ENCODE measurements at places on chromosomes 3 and 15.

GRCh38 chr3:22835041-22835440 lies 368.1 kb upstream of the UBE2E2 start:
- H3K4me1 ChIP-seq, result no peaks in the 10 kb centered on the region
- no peaks in the 10 kb centered on the region for H3K36me3 ChIP-seq
- no peaks in the 10 kb centered on the region for H3K27me3 ChIP-seq
- no peak for DNase-seq
- no peak overlapping the region for H3K27ac ChIP-seq

DNA sequence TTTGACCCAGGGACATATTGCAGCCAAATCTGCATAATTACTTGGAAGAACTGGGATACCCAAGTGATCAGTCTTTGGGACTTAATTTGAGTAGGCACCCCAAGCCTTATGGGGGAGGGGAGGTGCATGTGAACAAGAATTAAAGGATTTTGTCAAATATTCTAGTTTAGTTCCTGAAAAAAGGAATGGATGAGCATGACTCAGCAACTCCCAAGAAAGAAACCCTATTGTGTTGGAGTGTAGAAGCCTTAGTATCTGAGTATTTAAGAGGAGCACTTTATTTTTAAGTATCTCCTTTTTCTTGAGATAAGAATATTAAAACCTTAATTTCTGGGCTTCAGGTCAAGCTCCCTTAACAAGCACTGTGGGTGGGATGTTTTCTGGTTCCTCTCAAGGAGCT lies 222.4 kb downstream of the CD47 start:
- H3K27ac ChIP-seq, result no peak overlapping the region
- H3K4me1 ChIP-seq, result no peaks in the 10 kb centered on the region
- no peak overlapping the region for H3K4me3 ChIP-seq
- no peaks in the 10 kb centered on the region for H3K27me3 ChIP-seq
- no peaks in the 10 kb centered on the region for H3K36me3 ChIP-seq

- no peak overlapping the region for H3K27ac ChIP-seq
- H3K4me1 ChIP-seq, result no peaks in the 10 kb centered on the region
- DNase-seq, result no peak
- H3K27me3 ChIP-seq, result no peaks in the 10 kb centered on the region
- H3K4me3 ChIP-seq, result no peak overlapping the region
Observed at GRCh38 chr3:122063908-122064307, 8.7 kb downstream of the CD86 start.

- H3K27me3 ChIP-seq, result no peaks in the 10 kb centered on the region
- H3K4me3 ChIP-seq, result no peak overlapping the region
- no peaks in the 10 kb centered on the region for H3K4me1 ChIP-seq
- no peaks in the 10 kb centered on the region for H3K36me3 ChIP-seq
- DNase-seq, result no peak
Observed at GRCh38 chr15:50418041-50418583, 6.1 kb upstream of the USP8 start.

- no peak overlapping the region for H3K4me3 ChIP-seq
- H3K27me3 ChIP-seq, result no peaks in the 10 kb centered on the region
- no peak for DNase-seq
Observed at GRCh38 chr15:83650831-83651230, 3.1 kb upstream of the ADAMTSL3 start.

- no peak for DNase-seq
- no peaks in the 10 kb centered on the region for H3K27me3 ChIP-seq
- no peaks in the 10 kb centered on the region for H3K4me1 ChIP-seq
- no peak overlapping the region for H3K4me3 ChIP-seq
- H3K27ac ChIP-seq, result no peak overlapping the region
Observed at GRCh38 chr3:35120026-35120425, 519.3 kb upstream of the ARPP21 start.

GRCh38 chr3:72079369-72079872 lies 294.5 kb upstream of the PROK2 start:
- H3K4me1 ChIP-seq, result no peaks in the 10 kb centered on the region
- no peak overlapping the region for H3K27ac ChIP-seq
- no peak overlapping the region for H3K4me3 ChIP-seq
- no peaks in the 10 kb centered on the region for H3K27me3 ChIP-seq

DNA sequence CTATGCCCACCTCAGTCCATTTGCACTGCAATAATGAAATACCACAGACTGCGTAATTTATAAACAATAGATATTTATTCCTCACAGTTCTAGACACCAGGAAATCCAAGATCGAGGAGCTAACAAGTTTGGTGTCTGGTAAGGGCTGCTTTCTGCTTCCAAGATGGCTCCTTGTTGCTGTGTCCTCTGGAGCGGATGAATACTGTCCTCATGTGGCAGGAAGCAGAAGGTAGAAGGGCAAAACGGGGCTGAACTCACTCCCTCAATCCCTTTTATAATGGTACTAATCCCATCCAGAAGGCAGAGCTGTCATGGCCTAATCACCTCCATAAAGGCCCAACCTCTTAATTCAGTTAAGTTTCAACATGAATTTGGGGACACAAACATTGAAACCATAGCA lies 75.3 kb downstream of the P2RY1 start:
- no peak for DNase-seq
- no peaks in the 10 kb centered on the region for H3K27me3 ChIP-seq
- no peak overlapping the region for H3K4me3 ChIP-seq
- H3K4me1 ChIP-seq, result peaks cover 5% of the 10 kb centered on the region
- H3K36me3 ChIP-seq, result no peaks in the 10 kb centered on the region

DNA sequence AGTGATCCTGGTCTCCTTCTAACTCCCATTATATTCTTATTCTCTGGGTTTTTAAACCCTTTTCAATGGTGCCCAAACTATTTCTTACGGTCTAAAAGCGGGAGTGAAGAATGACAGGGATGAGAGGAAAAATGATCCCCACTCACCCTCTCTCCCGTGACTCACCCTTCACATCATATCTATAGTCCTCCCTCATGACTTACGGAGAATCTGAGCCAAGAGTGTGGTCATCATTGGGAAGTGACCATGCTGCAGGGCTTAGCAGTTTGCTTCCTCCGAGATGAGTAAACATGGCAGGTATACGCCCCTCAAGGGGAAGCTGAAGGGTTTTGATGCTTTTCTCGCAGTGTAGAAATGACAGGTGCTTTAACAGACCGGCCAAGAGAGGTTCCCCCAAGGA lies 274.0 kb downstream of the RYR3 start:
- H3K27me3 ChIP-seq, result no peaks in the 10 kb centered on the region
- H3K27ac ChIP-seq, result no peak overlapping the region
- no peak for DNase-seq
- H3K36me3 ChIP-seq, result no peaks in the 10 kb centered on the region
- H3K4me1 ChIP-seq, result no peaks in the 10 kb centered on the region

- DNase-seq, result no peak
- peaks cover 25% of the 10 kb centered on the region for H3K4me1 ChIP-seq
- H3K27ac ChIP-seq, result no peak overlapping the region
Observed at GRCh38 chr3:196754091-196754981, 14.7 kb downstream of the PAK2 start.

- H3K27me3 ChIP-seq, result peaks cover 44% of the 10 kb centered on the region
- no peaks in the 10 kb centered on the region for H3K36me3 ChIP-seq
- peaks cover 11% of the 10 kb centered on the region for H3K4me1 ChIP-seq
- H3K27ac ChIP-seq, result no peak overlapping the region
Observed at GRCh38 chr3:183161552-183162336, 790 bp downstream of the LAMP3 start.

DNA sequence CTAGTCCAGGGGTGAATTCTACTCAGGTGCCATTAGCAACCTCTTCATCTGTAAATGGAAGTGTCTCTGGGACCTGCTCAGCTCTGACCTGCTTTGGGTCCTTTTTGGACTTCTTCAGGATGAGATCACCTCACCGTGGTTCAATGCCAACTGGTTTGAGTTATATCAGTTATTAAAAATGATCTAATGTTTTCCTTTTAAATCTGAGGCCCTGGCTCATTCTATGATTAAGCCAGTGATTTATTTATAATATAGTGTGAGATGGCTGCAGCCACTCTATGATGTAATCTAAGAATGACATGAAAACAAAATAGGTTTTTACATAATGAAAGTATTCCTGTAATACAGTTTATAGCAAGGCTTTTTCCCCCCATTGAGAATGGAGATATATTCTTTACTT lies 79.4 kb downstream of the LPP start:
- H3K27me3 ChIP-seq, result no peaks in the 10 kb centered on the region
- H3K36me3 ChIP-seq, result no peaks in the 10 kb centered on the region
- no peak for DNase-seq
- no peak overlapping the region for H3K4me3 ChIP-seq
- no peak overlapping the region for H3K27ac ChIP-seq

DNA sequence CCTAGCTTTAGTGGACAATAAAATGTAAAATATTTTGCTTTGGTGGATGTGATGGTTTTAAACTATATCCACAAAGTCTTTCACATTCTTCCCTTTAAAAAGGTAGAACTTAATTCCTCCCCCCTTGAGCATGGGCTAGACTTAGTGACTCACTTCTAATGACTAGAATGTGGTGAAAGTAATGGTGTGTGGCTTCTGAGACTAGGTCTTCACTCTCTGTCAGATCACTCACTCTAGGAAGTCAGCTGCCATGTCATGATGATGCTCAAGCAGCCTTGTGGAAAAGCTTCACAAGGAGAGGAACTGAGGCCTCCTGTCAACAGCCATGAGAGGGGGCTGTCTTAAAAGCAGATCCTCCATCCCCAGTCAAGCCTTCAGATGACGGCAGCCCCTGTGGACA lies 4.2 kb downstream of the LRRC2 start:
- H3K27me3 ChIP-seq, result peaks cover 27% of the 10 kb centered on the region
- peaks cover 80% of the 10 kb centered on the region for H3K4me1 ChIP-seq
- no peak overlapping the region for H3K27ac ChIP-seq

DNA sequence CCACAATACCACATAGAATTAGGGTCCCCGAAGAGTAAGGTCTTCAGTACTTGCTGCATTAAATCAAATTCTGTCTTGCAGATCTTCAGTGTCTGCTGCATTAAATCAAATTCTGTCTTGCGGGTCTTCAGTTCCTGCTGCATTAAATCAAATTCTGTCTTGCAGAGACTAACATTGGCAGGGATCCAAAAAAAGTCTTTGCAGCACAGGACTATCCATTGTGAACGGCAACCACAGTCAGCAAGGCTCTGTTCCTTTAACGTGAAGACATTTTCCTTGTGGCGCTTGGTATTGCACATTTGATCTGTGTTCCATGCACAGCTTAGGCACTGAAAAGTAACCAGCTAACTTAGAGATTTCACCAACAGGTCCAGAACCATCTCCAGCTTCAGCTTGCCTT lies 46.8 kb upstream of the POMGNT2 start:
- no peak for DNase-seq
- H3K4me3 ChIP-seq, result no peak overlapping the region
- no peak overlapping the region for H3K27ac ChIP-seq

- H3K4me1 ChIP-seq, result peaks cover 47% of the 10 kb centered on the region
- H3K4me3 ChIP-seq, result no peak overlapping the region
- DNase-seq, result peak; percentile 74
- H3K27me3 ChIP-seq, result no peaks in the 10 kb centered on the region
- H3K36me3 ChIP-seq, result no peaks in the 10 kb centered on the region
Observed at GRCh38 chr3:149547413-149547812, 72.9 kb downstream of the TM4SF4 start.

- H3K27me3 ChIP-seq, result no peaks in the 10 kb centered on the region
- H3K27ac ChIP-seq, result no peak overlapping the region
- H3K4me3 ChIP-seq, result no peak overlapping the region
- H3K4me1 ChIP-seq, result no peaks in the 10 kb centered on the region
- DNase-seq, result no peak
- H3K36me3 ChIP-seq, result no peaks in the 10 kb centered on the region
Observed at GRCh38 chr3:177792311-177793030, 595.2 kb upstream of the TBL1XR1 start.

DNA sequence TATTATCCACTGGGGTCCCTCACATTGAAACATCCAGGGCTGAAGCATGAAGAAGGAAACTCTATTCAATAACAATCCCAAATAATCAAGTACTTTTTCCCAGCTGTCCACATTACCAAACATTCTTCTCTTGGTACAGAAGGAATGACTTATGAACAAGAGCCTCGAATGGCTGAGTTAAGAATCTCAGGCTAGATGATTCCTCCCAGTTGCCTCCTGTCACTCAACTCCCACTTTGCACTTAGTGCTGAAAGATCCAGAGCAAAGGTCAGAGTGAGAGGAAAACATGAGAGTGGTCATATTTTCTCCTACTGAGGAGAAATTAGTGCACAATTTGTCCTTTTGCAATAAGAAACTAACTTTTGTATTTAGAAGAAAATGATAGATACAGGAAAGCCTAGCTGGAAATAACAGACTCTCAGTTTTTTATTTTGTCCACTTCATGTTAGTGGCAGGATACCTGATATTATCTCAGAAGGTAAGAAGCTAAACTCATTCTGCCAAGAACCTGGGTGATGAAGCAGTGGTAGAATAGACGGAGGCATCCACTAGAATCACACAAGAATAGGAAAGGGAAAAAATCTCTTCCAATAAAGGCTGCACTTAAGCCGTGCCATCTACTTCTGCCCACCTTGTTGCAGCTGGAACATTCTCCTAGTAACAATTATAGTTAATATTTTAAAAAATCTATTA lies 46.2 kb downstream of the GADL1 start:
- H3K36me3 ChIP-seq, result no peaks in the 10 kb centered on the region
- no peaks in the 10 kb centered on the region for H3K4me1 ChIP-seq
- H3K4me3 ChIP-seq, result no peak overlapping the region
- H3K27ac ChIP-seq, result no peak overlapping the region
- no peak for DNase-seq
